ENCODE measurements at places on chromosomes 4 and X.

GRCh38 chr4:384311-385010, 46.8 kb downstream of the ZNF141 start:
- DNase-seq = no peak

DNA sequence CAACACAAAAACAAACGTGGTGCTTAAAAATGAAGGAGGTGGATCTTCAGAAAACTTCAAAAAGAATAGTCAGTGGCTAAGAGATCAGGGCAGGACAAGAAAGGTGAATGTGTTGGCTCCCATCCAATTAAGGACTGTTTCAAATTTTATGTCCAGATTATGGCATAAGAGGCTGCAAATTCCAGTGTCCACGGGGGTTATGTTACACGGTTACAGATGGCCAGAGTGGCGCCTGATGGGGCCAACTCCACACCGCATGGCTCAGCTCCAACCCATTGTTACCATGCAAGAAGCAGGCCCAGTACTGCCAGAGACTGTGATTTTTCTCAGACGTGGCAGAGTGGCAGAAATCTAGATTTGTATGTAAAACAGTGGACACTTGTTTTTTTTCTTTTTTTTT, 168.4 kb upstream of the TENM3 start:
- no peak for DNase-seq

- DNase-seq = no peak
Observed at GRCh38 chr4:56448301-56448700, 12.2 kb downstream of the PAICS start.

DNA sequence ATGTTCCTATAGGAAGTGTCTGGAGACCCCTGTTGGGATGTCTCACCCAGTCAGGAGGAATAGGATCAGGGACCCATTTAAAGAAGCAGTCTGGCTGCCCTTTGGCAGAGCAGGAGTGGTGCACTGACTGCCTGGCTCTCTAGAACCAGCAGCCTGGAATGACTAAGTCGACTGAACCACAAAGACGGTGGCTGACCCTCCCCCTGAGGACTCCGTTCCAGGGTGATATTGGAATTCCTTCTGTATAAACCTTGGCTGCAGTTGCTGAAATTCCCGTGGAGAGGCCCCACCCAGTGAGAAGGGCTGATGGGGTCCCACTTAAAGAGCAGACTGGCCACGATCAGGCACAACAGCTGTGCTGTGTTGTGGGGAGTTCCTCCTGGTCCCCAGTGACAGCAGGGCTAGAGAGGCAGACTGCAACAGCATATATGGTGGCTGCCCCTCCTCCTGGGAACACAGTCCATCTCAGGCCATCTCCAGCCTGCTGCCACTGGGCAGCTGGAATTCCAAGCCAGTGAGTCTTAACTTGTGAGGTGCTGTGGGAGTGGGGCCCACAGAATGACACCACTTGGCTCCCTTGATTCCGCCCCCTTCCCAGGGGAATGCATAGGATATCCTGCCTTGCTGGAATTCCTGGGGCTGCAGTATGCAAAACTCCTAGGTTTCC, 41.8 kb upstream of the RLIM start:
- DNase-seq = no peak

- DNase-seq = no peak
Observed at GRCh38 chrX:150508451-150509367, 59.7 kb upstream of the MTM1 start.

All from NCI-H1417 treated with DMSO at 0.1 percent for 48 hours (cell line).